ENCODE measurements at places on chromosomes 5 and 9. TPM values are rescaled to one million over a fixed set of nuclear protein-coding genes. Genes with fewer than 3 reads are reported as not detected.

DNA sequence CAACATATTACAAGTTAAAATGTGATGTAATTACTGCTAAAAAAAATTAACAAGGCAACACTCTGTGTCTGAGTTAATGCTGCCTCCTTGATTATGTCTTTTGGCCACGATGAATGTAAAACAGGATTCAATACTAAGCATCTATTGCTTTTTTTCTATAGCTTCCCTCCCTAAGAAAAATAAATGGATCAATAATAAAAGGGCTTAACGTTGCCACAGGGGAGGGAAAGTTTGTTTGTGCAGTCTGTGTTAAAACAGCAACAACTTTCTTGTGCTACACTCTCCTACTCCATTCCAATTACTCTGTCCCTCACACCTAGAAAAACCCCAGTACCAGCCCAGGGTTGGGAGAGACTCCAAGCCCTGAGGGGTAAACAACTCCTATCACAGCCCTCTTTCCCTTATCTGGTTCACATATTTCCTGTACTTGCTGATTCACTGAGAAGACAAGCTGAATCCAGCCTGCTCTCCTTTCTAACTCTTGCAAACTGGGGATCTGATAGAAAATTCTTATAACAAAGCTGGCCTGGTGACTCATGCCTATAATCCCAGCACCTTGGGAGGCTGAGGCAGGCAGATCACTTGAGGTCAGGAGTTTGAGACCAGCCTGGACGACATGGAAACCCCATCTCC lies 44.8 kb downstream of the PTPN3 start:
- peak; percentile 14 for DNase-seq

- no peak for DNase-seq
Observed at GRCh38 chr9:13020146-13021040, 245.6 kb downstream of the LURAP1L start.

DNA sequence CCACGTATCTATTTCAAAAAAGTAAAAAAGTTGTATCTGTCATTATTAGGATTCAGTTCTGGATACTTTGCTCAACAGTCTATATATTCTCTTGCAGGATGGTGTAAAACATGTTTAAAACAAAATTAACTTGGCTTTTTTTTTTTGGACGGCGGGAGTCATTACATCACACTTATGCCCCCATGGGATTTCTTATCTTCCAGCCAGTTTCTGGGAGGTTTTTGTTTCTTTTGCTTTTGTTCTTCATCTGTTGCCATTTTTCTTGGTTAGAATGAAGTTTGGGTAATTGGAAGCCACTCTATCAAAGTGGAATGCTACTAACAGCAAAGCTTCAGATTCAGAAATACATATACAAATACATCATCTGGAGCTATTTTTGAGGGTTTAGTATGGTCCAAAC lies 1.8 kb upstream of the STARD4 start:
- DNase-seq = no peak

Gene PLK2
- 34.9 TPM for total RNA-seq

DNA sequence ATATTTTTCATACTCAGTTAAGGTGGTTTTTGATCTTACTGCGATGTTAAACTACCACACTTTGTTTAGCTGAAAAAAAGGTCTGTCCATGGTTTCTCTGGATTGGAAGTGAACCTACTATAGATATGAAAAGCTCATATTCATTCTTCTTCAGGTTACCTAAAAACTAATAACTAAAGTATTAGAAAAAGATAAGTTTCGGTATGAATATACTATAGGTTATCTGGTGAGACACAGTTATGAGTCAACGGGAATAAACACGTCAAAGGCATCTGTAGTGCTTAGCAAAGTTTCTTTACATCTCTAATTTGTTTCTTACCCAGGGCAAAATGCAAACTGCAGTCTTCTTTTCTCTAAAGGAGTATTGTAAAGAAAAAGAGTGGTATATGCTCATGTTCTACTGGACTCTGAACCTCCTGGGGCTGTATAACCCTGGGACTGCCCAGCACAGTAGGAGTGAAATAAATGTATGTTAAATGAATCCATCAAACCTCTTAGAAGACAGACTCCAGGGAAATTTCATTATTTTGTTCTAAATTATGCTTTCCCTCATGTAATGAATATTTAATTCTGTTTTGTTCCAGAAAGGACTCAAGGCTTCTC lies 521.9 kb downstream of the PDE4D start:
- no peak for DNase-seq

Gene PDE8B
- total RNA-seq = 29.4 TPM

Gene MLANA
- total RNA-seq = not detected

Gene IL11RA
- 37.0 TPM for total RNA-seq
